ENCODE measurements at places on chromosomes 11 and 22.

DNA sequence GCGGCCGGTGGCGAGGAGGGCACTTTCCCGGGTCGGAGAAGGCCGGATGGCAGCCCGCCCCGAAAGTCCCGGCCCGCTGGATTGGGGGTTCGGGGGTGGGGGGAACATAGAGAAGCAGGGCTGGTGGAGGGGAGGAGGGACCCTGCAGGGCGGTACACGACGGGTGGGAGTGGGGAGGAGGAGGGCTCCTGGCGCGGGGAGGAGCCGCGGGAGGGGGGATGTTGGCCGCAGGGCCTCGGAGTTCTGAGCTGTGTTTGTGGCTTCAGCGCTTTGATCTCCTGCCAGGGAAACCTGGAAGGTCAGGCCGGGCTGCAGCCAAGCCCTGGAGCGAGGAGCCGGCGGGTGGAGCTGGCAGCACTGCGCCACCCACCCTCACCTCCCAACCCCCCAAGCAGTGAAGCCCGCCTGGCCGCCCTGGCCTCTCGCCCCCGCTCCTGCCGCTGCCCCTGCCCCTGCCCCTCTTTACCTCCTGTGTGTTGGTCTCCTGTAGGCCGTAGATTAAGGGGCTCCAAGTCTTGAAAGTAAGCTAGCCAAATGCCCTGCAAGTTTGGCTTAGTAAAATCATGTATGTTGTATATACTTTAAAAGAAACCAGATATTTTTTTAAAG lies 30.9 kb downstream of the C22orf31 start:
- no peak for DNase-seq

- no peak for DNase-seq
These were observed 251.2 kb downstream of the ETS1 start for GRCh38 chr11:128336203-128336602.

- no peak for DNase-seq
These were observed 123.6 kb upstream of the BID start for GRCh38 chr22:17897858-17898257.

- DNase-seq = no peak
These were observed 104.7 kb upstream of the E2F8 start for GRCh38 chr11:19345519-19345847.

Measured in stimulated activated CD4-positive, alpha-beta T cell treated with anti-CD3 and anti-CD28 coated beads, Interleukin-2, amount 100 ng/mL, for 24 hours (primary cell).